EL (cell line): ENCODE measurements at places on chromosomes 4 and X.

DNA sequence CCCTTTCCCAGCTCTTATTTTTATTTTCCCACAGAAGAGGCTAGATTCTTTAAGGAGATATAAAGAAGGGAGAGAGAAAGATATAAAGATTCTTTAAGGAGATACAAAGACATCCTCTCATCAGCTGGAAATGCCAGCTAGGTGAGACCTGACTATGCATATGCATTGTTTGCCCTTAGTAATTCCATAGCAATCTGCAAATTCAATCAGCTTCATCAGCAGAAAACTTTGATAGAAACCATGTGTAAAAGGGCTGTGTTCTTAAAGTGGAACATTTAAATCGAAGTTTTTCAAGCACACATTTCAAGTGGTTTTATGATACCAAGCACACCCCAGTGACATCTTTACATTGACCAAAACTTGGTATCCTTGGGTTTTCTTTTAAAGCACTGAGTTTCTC is 24.1 kb downstream of the FHL1 start:
- DNase-seq, result no peak

DNA sequence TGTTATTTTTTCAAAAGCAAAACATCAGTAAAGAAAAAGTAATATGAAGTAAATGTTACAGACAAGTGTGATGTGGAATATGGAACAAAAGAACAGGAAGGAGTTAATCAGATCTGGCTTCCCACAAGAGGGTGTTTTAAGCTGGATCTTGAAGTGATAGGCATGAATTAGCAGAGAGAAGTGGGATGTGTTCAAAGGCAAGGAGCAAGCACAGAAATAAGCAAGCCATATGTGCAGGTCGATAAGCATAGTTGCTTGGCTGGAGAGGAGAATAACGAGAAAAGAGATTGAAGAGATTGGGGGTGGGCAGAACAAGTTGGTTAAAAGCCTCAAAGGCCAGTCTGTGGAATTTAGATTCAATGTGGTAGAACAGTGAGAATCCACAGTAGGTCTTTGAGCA is 60.9 kb upstream of the PRPS1 start:
- DNase-seq, result no peak

DNA sequence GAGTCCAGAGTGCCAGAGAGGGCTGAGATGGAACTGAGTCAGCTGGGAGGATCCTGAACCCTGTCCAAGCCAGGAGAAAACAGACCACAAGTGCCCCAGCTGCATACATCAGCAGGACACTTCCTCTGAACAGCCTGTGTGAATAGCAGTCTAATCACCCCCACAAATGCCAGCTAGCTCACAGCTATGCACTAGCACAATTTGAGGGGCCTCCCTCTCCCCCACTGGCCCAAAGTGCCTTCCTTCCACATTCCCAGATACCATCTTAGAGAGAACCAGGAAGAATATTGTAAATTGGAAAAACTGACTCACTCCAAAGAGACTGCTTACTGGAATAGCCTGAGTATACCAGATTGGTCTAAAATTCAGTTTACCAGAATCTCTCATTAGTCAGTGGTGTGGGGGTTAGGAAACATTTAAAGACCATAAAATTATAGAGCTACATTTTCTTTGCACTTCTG is 292.6 kb upstream of the KLF3 start:
- DNase-seq, result peak; percentile 56

DNA sequence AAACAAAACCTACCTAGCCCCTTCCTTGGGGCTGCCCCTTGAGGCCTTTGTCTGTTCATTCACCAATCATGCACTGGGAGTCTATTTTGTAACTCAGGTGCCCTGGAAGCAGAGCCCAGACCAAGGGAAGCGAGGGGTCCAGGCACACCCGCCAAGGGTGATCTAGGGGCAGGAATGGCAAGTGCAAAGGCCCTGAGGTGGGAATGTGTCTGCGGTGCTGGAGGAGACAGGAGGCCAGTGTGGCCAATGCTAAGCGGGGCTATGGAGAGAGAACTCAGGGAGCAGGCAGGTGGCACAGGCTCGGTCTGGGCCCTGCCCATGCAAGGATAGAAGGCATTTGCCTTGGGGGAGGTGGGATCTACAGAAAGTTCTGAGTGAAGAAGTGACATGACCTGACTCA is 3.5 kb upstream of the SH3BP2 start:
- DNase-seq, result no peak

DNA sequence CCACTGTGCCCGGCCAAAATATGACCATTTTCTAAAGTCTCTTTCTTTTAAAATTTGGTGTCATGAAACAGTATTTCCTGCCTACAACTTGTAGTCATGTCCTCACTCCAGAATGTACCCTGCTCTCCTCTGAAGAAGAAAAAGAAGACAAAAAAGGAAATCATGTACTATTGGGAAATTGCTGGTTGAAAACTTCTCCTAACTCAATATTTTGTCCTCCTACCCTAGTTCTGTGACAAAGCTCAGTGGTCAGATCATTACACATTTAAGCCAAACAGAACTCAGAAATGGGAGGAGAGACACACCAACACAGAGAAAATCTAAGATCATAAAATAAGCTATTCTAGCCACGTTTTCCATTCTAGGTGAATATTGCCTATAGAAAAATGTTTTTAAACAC is 127.7 kb downstream of the IRF2 start:
- DNase-seq, result no peak
